T-cell (primary cell): ENCODE measurements at places on chromosomes 1 and 21.

GRCh38 chr1:40640314-40641076 lies 25.0 kb downstream of the RIMS3 start:
- DNase-seq = no peak

DNA sequence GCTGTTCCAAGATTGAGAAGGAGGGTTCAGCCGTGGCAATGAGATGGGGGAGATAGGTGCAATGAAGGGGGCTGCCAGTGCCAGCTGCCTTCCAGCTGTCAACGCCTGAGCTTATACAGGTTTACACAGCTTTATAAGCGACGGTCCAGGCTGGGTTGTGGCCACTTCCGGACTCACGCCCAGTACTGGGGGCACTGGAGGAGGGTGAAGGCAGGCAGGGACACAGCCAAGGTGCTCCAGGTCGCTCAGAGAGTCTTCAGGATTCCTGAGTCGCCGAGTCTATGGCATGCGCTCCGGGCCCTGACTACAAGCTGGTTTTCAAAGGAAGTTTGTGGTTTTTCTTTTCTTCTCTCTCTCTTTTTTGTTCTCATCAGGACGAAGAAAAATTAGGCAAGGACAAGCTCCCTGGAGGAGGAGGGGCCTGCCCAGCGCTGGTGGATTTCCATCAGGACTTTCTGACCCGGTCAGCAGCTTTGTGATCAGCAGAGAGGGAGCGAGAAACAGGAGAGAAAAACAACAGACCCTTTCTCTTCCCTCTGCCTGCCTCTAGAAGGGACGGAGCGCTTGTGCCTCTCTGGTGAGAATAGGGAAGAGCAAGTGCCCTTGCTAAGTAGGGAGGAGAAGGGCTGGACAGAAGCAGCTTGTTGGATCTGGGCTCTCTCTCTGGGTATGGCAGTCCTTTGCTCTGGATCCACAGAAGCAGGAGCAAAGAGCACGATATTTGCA lies at the start of gene MINDY1:
MINDY1 (minus strand) TSS at position 576 of the 726 bp plus-strand sequence. CDS start 4,285 bp downstream, outside the sequence.
- DNase-seq = no peak

- no peak for DNase-seq
These were observed 10.1 kb downstream of the CFAP45 start for GRCh38 chr1:159889821-159890252.

- no peak for DNase-seq
These were observed 17.4 kb upstream of the NBPF1 start for GRCh38 chr1:16630661-16631247.

DNA sequence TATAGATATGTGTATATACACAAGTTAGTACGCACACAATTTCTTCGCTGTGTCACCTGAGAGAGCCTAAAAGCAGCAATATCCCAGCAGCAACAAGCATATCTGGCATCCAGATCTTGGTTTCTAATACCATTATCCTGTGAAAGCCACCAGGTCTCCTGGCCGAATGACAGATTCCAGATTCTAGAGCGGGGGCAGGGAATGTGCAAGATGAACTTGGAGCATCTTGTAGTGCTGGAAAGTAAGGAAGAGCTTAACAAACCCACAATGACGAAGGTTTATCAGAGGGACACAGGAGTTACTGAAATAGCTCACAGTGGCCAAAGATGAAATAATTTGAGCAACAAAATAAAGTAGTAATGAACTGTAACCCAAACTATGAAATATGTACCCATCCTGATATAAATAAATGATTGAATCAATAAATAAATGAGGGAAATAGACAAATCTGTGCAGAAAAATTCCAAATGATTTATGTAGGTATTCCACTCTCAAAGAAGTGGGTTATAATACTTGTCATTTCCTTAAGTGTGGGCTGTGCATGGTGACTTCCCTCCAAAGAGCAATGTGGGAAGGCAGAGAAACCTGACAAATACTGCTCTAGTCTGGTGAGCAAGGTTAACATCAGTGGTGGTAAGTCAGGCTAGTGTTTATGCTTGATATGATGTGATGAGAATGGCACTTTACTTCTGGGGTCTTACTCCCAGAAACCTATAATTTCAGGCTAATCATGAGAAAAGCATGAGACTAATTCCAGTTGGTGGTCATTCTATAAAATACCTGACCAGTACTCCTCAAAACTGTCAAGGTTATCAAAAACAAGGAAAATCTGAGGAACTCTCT lies 67.9 kb downstream of the LRRC8D start:
- DNase-seq = no peak

GRCh38 chr1:234603221-234604204 lies 6.5 kb downstream of the IRF2BP2 start:
- DNase-seq = no peak

- no peak for DNase-seq
These were observed 4.5 kb downstream of the SYT6 start for GRCh38 chr1:114149211-114149610.

DNA sequence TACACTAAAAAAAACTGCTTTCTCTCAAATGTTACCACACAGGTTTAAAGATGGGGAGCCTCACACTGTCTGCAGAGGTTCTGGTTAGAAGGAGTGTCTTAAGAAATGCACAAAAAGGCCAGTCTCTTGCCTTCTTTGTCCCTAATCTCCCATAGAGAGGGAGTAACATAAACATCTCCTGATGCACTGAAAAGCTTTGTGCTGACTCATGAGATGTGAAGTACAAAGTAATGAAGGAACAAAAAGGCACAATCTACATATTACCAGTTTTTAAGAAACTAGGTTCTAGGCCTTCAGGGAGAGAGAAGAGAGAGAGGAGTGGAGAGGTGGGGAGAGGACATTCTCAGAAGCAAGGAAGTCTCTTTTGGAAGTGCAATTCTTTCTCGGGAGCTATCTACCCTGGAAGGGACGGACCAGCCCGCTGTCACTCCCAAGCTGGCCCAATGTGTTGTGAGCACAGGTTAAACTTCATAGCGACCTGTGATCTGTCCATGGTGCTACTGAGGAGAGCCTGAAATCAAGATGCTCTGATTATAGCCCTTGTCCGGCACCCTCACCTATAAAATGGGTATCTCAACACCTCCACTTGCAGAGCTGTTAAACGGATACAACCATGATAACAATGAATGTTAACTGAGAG lies 458.1 kb downstream of the DISC1 start:
- no peak for DNase-seq

GRCh38 chr1:224736619-224737352 lies 120.7 kb downstream of the CNIH3 start:
- no peak for DNase-seq

DNA sequence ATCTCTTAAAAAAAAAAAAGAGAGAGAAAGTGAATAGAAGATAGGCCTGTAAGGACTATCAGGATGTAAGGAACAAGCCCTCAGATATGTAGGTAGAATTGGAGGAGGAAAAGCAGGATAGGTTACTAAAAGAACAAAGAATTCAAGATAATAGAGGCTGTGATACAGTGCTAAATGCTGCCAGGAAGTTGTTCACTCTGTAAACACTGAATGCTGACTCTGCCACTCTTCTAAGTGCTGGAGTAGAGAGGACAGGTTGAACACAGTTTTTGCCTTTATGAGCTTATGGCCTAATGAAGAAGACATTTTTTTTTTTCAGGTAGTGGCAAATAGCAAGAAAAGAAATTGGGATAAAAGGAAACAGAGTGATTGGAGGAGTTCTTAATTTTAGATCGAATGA lies 90.6 kb upstream of the ZNF678 start:
- DNase-seq = no peak

GRCh38 chr1:201015551-201016091 lies 7.9 kb downstream of the KIF21B start:
- DNase-seq = no peak

- DNase-seq = no peak
These were observed 70.7 kb upstream of the FMO3 start for GRCh38 chr1:171019971-171020370.

DNA sequence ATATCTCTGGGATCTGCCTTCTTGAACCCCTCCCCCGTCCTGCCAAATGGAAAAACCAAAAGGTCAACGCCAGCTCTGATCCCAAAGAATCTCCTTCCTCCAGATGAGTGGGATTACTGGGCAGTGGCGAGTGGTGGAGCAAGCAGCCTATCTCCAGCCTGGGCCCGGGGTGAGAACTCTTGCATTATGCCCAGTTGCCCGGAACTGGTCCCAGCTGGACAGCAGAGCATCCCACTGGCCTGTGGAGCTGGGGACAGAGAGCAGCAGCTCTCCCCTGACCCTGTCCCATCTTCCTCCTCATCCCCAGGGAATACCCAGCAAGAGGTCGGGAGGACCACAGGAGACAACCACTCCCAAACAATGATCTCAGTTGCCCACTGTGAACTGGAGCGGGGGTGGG lies 130.5 kb downstream of the TMEM53 start:
- DNase-seq = no peak

- no peak for DNase-seq
These were observed 16.1 kb downstream of the CLCN6 start for GRCh38 chr1:11822091-11822490.

- DNase-seq = no peak
These were observed 1.2 kb upstream of the ZBTB40 start for GRCh38 chr1:22450351-22451021.

DNA sequence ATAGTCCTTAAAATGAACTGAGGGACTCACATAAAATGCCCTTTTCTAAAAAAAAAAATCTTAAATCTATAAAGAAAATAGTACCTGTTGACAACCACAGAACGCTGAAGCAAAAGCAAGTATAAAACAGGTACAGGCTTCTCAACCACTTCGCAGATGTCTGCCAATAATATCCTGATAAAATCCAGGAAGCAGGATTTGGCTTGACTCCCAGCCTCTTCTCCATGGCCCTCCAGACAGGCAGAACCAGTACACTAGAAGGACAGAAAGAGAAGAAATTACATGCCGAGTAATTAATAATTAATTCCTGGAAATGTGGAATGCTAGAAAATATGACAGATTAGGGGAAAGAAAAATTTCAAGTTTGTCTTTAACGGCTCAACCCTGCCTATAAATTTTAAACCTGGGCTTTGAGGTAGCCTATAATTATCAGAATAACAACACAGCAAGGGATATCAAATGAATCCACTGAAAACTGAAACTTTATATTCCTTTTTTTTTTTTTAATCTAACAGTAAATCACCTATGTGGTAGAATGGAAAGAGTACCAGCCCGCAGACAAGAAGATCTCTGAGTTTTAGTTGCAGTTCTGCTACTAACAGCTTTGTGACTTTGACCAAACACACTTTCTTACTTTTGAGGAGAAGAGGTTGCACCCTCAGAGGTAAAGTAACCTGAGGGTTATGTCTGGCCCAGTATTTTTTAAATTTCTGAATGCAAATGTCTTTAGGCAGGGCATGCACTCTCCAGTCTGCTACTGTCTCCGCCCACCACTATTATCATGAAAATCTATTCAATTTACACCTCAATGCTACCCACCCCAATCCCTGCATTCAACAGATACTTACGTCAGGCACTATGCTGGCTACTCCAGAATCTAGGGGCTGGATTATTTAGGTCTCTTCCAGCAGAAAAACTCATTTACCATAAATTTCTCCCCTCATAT lies 2.7 kb downstream of the KIAA0319L start:
- no peak for DNase-seq

DNA sequence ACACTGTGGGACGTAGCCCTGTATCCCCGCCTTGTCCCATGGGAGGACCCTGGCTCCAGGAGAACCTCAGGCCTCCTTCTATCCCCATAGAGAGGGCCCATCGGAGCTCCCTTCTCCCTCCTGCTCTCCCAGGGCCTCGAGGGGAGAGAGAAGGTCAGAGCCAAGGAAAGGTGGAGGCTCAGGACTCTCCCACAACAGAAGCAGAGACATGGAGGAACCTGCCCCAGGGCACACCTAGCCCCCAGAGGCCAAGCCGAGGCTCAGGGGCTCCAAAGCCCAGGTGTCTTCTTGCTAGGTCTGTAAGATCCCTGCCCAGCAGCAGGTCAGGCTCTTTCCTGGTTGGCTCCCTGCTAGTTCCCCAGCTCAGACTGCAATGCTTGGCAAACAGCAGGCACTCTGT lies 34.4 kb upstream of the ARF1 start:
- DNase-seq = no peak

GRCh38 chr1:228898582-228898992 lies 163.3 kb downstream of the RHOU start:
- DNase-seq = no peak

DNA sequence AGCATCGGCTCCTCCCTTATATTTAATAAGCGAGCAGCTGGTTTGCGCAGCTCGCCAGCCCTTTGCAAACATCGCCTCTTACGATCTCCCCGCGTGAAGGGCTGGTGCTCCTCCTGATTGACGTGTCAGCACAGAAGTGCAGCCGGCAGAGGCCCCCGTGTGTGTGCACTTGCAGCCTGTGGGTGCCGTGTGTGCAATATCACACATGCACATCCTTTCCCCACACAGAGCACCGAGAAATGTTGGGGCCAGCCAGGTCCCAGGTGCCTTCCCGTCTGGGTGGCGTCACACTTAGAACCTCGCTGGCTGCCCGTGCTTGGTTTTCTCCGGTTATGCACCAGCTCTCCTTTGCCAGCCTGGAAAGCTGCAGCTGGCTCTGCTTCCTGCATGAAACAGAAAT lies 126.6 kb upstream of the AJAP1 start:
- no peak for DNase-seq

GRCh38 chr1:217493290-217493689 lies 137.6 kb downstream of the GPATCH2 start:
- DNase-seq = no peak

- DNase-seq = no peak
These were observed 9.8 kb downstream of the SSBP3 start for GRCh38 chr1:54396261-54396933.

- DNase-seq = no peak
These were observed 57.2 kb upstream of the TTC34 start for GRCh38 chr1:2858676-2859075.

- no peak for DNase-seq
These were observed 194.9 kb downstream of the HIVEP3 start for GRCh38 chr1:41723786-41724185.

GRCh38 chr1:164265232-164265631 lies 293.8 kb upstream of the PBX1 start:
- no peak for DNase-seq

DNA sequence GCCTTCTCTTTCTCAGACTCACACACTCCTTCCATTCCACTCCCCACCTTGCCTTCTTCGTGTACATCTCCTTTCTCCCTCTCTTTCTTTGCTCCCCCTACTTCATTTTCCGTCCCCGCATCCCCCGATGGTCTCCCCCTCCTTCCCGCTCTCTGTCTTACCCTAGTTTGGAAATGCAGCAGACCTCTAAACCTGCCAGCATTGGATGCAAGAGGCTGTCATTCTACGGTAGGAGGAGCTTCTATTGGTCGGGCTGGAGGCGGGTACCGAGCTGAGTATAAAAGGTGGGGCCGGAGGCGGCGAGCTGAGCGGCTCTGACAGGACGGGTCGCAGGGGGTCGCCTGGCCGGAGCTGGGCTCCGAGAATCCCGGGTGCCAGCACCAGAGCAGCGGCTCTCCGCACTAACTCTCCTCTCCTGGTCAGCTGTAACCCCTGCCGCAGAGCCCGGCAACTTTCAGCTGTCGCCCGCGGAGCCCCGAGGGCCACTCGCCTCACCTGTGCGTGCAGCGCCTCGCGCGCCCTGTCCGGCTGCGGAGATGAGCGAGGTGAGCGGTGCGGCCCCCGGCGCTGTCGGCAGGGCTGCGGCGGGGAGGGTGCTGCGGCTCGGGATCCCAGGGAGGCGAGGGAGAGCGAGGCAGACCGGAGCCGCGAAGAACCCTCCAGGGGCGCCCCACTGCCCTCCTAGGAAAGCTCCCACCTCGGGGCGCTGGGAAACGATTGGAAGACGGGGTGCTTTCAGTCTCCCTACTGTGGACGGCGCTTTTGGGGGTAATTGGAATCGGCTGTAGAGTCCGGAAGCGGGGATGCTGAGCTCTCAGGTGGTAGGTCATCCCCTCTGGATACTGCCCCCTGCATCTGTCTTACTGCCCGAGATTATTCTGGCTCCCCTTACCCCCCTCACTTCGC lies at the start of gene PCP4L1:
PCP4L1 (plus strand) TSS at position 307 of the 906 bp plus-strand sequence; CDS start at position 537, 230 bp downstream.
- DNase-seq = peak; percentile 9
